ENCODE measurements at places on chromosomes 12 and 14.
A peak's percentile ranks its signal among the peaks of the same experiment; 100 is the strongest.

DNA sequence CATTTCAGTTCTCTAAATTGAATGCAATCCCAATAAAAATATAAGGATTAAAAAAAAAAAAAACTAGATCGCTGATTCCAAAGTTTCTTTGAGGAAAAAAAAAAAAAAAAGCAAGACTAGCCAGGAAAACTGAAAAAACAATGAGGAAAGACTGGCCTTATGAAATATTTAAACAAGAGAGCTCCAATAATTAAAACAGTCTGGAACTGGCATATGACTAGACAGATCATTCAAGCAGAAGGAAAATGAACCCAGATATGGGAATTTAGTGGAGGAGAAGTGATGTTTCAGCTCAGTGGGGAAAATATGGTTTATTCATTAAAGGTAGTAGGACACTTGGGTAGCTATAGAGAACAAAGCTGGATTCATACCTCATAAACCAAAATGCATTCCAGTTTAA, 42.0 kb upstream of the TBC1D15 start:
- DNase-seq, result no peak

GRCh38 chr12:78406828-78407227, 457.7 kb upstream of the SYT1 start:
- no peak for DNase-seq

DNA sequence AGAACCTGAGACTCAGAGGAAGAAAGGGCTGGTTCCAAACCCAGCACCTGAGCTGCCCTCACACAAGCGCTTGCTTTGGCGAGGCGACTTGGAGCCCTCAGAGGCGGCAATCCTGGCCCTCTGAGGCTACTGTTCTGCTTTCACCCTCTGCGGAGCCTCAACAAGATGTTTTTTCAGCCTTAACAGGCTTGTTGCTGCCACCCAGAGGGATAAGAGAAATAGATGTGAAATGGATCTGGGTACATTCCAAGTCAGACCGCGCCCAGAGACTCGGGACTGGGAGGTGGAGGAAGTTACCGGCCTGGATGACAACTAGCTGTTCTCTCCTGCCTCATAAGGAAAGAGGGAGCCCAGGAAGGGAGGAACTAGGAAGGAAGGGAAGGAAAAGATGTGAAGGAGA, 89.6 kb downstream of the TTC7B start:
- no peak for DNase-seq

- peak; percentile 31 for DNase-seq
Measured at GRCh38 chr12:66352197-66352596, 49.9 kb downstream of the HELB start.

DNA sequence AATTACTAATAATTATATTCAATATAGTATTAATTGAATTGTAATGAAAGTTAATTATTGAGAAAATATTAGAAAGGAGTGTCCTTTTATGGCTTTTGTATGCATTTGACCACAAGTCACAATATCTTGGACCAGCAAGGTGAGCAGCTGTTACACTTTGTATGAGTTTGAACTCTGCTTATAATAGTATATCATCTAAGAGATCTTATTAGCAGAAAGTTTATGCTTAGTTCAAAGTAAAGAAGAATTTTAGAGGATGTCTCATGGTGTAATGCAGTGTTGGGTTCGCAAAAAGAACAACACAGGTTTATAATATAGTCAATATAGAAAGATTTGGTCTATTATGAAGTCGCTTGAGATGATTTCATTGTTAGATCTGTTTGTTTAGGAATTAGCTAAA, 2.0 kb upstream of the TRIM9 start:
- DNase-seq, result no peak

GRCh38 chr12:41924111-41924510, 220.6 kb downstream of the GXYLT1 start:
- no peak for DNase-seq

DNA sequence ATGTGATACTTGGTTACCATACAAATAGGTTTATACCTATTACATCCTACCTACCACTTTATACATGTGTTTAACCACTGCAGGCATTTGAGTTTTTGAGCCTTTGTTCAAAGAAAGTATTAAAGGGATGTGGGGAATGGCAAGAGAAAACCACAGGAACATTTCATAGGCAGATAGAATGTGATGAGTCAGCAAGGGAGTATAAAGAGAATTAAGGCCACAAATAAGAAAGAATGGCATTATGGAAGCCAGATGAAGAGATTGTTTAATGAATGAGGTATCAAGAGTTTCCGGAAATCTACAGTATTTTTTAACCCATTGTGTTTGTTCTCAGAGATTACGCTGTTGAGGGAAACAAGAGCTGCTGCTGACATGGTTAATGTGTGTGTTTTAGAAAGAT, 66.9 kb downstream of the METTL25 start:
- DNase-seq, result no peak

- no peak for DNase-seq
Measured at GRCh38 chr12:31531893-31532292, 59.0 kb downstream of the DENND5B start.

Measured in HEK293T (cell line).